SK-MEL-5 (cell line): ENCODE measurements at places on chromosomes 1 and 21. TPM values are rescaled to one million over a fixed set of nuclear protein-coding genes. Genes with fewer than 3 reads are reported as not detected.

The S100A7A gene
- not detected in 2 replicates for total RNA-seq

The KIAA1614 gene
- 0.08 and 0.32 TPM in 2 replicates for total RNA-seq

The SPATA45 gene
- 0.40 TPM in 1 of 2 replicates, not detected in the other for total RNA-seq

The FTCD gene
- 0.11 TPM in 1 of 2 replicates, not detected in the other for total RNA-seq

The DMBX1 gene
- 0.03 TPM in 1 of 2 replicates, not detected in the other for total RNA-seq

The MRPS15 gene
- 99.6 and 113 TPM in 2 replicates for total RNA-seq

The TNFRSF1B gene
- total RNA-seq: 4.4 and 5.0 TPM in 2 replicates

The GPN2 gene
- total RNA-seq: 29.1 and 30.3 TPM in 2 replicates

The GJB3 gene
- not detected in 2 replicates for total RNA-seq

The KCNJ15 gene
- not detected in 2 replicates for total RNA-seq

The BCAN gene
- 34.2 and 43.7 TPM in 2 replicates for total RNA-seq

The AMY2A gene
- total RNA-seq: not detected in 2 replicates

The CAPN8 gene
- not detected in 2 replicates for total RNA-seq

The NBPF20 gene
- total RNA-seq: 2.0 and 2.8 TPM in 2 replicates

The KPRP gene
- total RNA-seq: not detected in 2 replicates

The UMODL1 gene
- not detected in 2 replicates for total RNA-seq

The FCRL5 gene
- total RNA-seq: not detected in 2 replicates

The NPPB gene
- not detected in 2 replicates for total RNA-seq

The COPA gene
- 183 and 186 TPM in 2 replicates for total RNA-seq

The RGS5 gene
- 1.3 and 1.7 TPM in 2 replicates for total RNA-seq

The FMN2 gene
- 35.4 and 39.8 TPM in 2 replicates for total RNA-seq

The SPRR4 gene
- not detected in 2 replicates for total RNA-seq
